ENCODE measurements at places on chromosomes 3 and 15.
A peak's percentile ranks its signal among the peaks of the same experiment; 100 is the strongest.

DNA sequence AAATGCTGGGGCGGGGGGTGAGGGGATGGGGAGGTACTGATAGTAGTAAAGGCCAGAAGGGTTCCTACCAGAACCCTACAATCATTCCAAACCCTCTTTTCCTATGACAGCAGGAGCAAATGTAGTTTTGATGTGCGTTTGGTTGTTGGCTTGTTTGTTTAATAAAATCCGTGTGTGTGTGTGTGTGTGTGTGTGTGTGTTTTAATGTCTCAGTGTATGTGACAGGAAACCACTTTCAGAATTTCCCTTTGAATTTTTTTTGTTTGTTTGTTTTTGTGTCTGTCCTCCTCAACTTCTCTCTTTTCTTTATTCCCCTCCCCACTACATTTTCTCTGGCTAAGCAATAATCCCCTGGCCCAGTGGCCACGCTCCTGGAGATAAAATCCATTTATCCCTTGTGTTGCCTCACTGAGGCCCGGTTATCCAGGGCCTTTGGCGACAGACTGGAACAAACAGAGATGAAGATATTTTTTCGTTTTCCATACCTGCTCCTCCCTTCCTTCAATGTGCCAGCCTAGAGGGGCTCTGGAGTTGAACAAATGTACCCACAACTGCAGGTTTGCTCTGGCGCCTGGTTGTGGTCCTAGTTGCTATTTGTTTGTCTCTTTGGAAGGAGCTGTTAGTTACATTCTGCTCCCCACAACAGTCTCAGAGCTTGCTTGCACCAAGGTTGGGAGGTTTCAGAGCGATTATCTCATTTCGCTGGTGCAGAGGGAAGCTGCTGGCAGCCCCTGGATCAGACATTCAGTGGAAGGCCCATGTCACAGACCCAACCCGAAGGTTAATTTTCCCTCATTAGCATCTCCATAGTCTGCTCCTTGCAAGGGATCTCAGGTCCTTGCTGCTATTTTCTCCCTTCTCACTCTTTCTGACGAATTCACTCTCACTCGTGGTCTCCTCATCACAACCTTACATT lies 17.9 kb downstream of the NR2F2 start:
- no peak for DNase-seq

DNA sequence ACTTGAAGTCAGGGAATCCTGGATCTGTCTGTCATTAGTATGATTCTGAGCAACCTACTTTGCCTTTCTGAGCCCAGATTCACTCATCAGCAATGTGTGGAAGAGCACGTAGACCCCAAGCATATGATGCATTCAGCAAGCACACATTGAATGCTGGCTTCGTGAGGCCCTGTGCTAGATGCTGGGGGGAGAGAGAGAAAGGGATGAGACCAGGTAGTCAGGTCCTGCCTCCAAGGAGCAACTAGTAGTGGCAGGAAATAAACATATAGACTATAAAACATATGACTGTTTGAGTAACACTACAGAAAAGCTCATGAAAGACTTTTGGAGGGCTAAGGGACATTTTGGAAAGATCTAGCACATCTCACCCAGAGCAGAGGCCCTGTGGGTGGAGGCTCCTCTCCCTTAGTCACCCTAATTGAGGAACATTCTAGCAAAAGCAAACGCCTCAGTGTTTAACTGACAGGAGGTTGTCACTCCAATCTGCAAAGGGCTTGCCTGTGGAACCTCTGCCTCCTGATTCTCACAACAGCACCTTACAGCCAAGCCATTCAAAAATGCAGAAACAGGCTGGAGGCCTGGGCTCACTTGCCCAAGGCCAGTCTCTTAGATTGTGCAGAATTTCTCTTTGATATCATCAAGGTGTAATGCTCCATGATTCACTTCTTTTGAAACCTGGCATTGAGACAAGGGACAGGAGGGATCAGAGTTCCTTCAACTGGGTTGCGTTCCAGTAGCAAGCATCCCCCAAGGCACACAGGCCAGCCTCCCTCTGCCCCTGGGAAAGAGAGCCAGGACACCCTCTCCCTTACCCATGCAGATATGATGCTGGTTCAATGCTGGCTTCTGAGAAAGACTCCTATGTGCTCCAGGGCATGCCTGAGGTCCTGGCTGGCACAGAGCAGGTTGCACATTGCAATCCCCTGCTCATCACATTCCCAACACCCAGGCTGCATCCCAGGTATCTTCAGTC lies 26.1 kb downstream of the STARD5 start:
- peak; percentile 15 for DNase-seq

GRCh38 chr15:53323191-53323590 lies 436.3 kb downstream of the WDR72 start:
- DNase-seq, result no peak

- no peak for DNase-seq
Observed at GRCh38 chr3:152413240-152413639, 144.5 kb downstream of the MBNL1 start.

DNA sequence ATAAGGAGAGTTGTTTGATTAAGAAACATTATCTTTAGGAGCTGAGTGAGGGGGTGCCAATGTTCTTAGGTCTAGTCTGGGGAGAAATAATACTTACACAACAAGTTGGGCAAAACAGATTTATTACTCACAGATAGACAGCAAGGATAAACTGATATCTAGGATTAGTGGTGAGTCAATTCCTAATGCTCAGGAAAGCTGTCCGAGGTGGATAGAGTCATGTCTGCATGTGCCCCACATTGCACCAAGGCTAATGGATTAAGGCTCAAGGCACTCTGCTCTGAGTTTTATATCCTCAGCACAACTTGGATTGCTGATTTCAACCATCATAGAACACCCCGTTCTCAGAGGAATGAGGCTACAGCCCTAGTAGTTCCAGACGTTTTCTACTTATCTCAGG lies 1042.3 kb downstream of the OTOL1 start:
- no peak for DNase-seq

- DNase-seq, result no peak
Observed at GRCh38 chr3:5035113-5035512, 55.9 kb downstream of the BHLHE40 start.

- DNase-seq, result peak; percentile 55
Observed at GRCh38 chr3:134858441-134859035, 63.5 kb downstream of the EPHB1 start.

- no peak for DNase-seq
Observed at GRCh38 chr3:16587047-16587680, 18.1 kb downstream of the DAZL start.

DNA sequence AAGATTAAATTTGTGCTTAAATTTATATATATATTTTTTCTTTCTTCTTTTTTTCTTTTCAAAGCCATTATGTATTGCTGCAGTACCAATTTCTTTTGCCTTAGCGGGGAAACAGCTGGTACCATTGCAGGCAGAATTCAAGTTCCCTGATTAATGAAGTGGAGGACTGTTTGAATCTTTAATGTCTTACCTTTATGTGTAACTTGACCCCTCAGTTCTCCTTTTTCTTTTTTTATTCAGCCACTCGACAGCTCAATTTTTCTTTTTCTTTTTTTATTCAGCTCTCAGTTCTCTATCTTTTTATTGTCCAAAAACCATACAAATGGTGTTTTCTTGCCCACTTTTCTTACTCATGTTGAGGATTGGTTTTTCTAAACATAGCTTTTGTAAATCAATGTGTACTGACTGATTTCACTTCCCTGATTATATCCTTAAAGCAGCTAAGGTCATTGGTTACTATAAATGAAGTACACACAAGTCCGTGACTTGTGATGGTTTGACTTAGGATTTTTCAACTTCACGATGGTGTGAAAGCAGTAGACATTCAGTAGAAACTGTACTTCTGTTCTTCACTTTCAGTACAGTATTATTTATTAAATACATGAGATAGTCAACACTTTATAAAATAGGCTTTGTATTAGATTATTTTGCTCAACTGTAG lies 22.8 kb downstream of the ATP2C1 start:
- no peak for DNase-seq

- peak; percentile 74 for DNase-seq
Observed at GRCh38 chr3:138188013-138188730, 1.1 kb downstream of the ARMC8 start.

DNA sequence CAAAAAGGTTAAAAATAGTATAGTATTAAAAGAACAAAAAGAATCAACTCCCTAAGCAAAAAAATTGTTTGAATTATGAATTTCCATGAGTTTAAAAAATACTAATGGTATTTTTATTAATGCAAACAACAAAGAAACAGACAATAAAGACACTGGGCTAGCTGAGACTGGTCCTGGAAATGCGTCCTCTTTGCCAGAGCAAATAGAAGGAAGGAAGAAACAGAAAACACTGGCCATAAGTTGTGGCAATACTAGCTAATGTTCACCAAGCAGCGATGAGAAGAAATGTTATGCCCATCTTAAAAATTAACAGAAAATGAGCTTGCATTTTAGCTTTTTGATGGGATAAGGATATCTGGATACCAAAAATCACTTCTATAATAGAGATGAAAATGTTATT lies 88.6 kb downstream of the TBL1XR1 start:
- no peak for DNase-seq

DNA sequence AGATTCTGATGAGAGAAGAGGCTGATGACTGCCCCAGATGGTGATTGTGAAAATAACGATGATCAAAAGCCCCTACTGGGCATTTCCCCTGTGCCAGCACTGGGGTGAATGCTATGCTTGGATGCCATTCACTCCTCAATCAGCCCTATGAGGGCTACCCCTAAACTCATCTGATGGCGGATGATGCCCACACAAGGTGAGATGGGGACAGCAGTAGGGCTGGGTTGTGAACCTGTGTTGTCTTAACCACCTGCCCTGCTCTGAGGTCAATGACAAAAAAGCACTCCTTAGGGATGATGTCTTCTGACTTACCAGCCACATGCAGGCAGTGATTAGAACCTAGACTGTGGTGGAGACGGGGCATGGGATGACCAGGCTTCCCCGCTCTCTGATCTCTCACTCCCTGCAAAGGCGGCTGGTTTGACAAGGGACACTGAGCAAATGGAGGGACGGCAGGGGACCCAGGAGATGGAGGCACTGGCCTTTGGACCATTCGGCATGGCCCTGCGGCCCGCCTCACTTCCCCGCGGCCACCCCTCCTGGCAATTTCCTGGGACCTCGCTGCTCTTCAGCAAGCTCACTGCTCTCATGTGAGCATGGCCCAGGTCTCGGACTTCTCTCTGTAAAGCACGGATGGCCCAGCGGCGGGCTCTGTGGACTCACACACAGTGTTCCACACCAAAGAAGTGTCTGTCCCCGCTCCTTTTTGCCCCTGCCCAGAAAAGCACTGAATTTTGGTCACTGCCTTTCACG lies 251.4 kb upstream of the LYSMD4 start:
- DNase-seq, result no peak

GRCh38 chr3:141401095-141401494 lies 32.8 kb downstream of the ZBTB38 start:
- no peak for DNase-seq
